Mesenteric fat pad (tissue), 1 donor: ENCODE measurements at places on chromosomes 7 and 10.

DNA sequence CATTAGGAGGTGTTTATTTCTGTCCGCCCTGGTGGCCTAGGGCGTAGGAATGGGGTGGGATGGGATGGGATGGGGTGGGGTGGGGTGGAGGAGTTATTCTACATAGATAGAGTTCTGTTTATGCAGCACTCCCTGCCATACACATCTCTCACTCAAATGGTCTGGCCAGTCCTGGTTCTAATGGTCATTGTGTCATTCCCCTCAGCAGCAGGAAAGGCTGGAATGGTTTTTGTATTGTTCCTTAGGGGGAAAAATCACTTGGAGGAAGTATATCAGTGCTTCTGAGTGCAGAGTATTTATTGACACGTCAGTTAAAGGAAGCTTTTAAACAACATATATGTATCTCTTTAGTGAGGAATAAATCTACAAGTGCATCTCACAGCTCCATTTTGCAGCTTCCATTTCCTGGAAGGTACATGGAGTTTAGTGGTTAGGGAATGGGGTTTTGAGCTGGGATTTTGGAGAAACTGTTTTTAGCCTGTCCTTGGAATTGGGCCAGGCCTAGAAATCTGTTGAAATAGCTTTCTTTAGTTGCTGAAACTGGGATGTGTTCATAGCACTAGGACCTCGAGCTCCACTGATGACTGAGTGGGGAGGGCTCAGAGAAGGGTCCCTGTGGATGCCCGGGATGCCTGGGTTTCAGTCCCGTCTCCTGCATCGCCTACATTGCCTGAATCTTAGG lies 8.3 kb downstream of the TSPAN14 start:
- no peak for DNase-seq

DNA sequence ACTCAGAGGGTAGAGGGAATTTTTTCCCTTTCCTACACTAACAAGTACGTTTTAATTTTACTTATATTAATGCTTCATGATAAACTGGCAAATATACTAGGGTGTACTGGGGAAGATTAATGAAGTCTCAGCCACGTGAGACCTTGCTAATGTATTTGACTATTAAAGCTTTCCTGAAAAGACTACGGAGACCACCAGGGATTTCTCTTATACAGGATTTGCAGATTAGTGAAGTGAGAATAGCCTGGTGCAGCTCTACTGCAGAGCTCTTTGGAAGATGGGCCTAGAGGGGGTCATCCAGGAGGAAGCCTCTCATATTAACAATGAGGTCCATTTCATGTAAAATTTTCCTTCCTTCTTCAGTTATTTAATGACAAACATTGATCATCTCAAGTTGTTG lies 379.0 kb downstream of the SORCS1 start:
- no peak for DNase-seq

DNA sequence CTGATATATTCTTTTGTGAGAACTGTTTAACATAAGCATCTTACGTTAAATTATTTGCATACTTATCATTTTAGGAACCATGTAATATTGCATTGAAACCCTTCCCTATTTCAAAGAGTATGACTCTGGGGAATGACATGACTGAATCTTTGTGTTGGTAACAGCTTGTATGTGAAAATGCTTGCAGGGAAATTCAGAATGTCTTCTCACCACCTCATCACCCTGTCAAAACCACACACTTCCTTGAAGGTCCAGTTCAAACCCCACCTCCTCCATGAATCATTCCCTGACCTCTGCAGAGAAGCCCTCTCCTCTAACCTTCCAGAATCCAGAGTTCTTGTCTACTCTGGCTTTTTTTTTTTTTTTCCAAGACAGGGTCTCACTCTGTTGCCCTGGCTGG lies 26.3 kb upstream of the NKX2-3 start:
- no peak for DNase-seq

DNA sequence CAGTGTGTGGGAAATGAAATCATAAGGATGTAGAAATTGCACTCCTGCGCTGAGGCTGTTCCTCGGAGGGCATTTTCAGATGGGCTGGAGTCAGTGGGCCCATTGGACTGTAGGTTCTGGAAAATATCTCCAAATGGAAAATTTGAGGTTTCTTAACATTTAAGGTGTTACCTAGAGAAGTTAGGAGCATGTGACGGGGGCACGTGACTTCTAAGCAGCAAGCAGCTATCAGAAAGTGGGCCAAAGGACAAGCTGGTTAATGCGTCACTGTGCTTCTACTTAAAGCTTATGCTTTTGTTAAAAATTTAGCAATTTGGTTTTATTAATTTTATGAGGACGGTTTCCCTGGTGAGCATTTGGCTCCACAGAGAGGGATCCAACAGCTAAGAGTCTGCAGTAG lies 298.7 kb downstream of the DPP6 start:
- DNase-seq: no peak

GRCh38 chr10:30811276-30812017 lies 181.9 kb upstream of the LYZL2 start:
- DNase-seq: no peak
